A549 treated with CpdA at 1 μM for 4 hours (cell line): ENCODE measurements at places on chromosomes 16 and 17. TPM values are rescaled to one million over a fixed set of nuclear protein-coding genes. Genes with fewer than 3 reads are reported as not detected.

RNF43 gene
- total RNA-seq, result 0.12 to 0.61 TPM (median 0.27 TPM) in 5 replicates

CEP131 gene
- 6.3 to 9.6 TPM (median 7.9 TPM) in 5 replicates for total RNA-seq

PDIA2 gene
- total RNA-seq, result 0.23 to 0.89 TPM (median 0.57 TPM) in 4 of 5 replicates, not detected in the other

FA2H gene
- 34.7 to 45.6 TPM (median 38.1 TPM) in 5 replicates for total RNA-seq

TTYH2 gene
- 1.6 to 2.0 TPM (median 1.9 TPM) in 5 replicates for total RNA-seq

TPSAB1 gene
- total RNA-seq, result not detected in 5 replicates

CASKIN1 gene
- 0.44 to 3.9 TPM (median 0.57 TPM) in 5 replicates for total RNA-seq

DOC2B gene
- 0.36 to 0.95 TPM (median 0.79 TPM) in 5 replicates for total RNA-seq

GPR142 gene
- 0.03 TPM in 1 of 5 replicates, not detected in the others for total RNA-seq

OR4D1 gene
- total RNA-seq, result 0.01 to 0.03 TPM in 2 of 5 replicates, not detected in the others

NAGS gene
- total RNA-seq, result 0.75 to 1.1 TPM (median 0.94 TPM) in 5 replicates

GCSH gene
- total RNA-seq, result 49.1 to 63.3 TPM (median 59.1 TPM) in 5 replicates

G6PC1 gene
- not detected in 5 replicates for total RNA-seq

RPH3AL gene
- 20.2 to 25.9 TPM (median 23.3 TPM) in 5 replicates for total RNA-seq

KRTAP2-1 gene
- total RNA-seq, result not detected in 5 replicates

TRAP1 gene
- 112 to 140 TPM (median 133 TPM) in 5 replicates for total RNA-seq

OMG gene
- total RNA-seq, result not detected in 5 replicates

FNDC8 gene
- not detected in 5 replicates for total RNA-seq

SYNGR3 gene
- 6.3 to 8.3 TPM (median 6.5 TPM) in 5 replicates for total RNA-seq

KCTD2 gene
- 27.8 to 28.7 TPM (median 27.9 TPM) in 5 replicates for total RNA-seq

KRTAP4-6 gene
- total RNA-seq, result not detected in 5 replicates

CA4 gene
- 0.13 to 0.33 TPM (median 0.26 TPM) in 3 of 5 replicates, not detected in the others for total RNA-seq

KRT24 gene
- total RNA-seq, result not detected in 5 replicates

CFDP1 gene
- total RNA-seq, result 49.2 to 60.7 TPM (median 55.9 TPM) in 5 replicates

CARD14 gene
- 0.08 to 0.26 TPM (median 0.22 TPM) in 3 of 5 replicates, not detected in the others for total RNA-seq

SRCIN1 gene
- total RNA-seq, result 0.84 to 3.1 TPM (median 2.3 TPM) in 5 replicates

CCL5 gene
- 1.1 to 2.1 TPM (median 1.7 TPM) in 5 replicates for total RNA-seq

HAS3 gene
- 31.6 to 47.6 TPM (median 42.9 TPM) in 5 replicates for total RNA-seq

SNAI3 gene
- total RNA-seq, result 0.08 to 0.21 TPM (median 0.14 TPM) in 4 of 5 replicates, not detected in the other

PPY gene
- not detected in 5 replicates for total RNA-seq

CCDC40 gene
- 4.5 to 7.5 TPM (median 6.2 TPM) in 5 replicates for total RNA-seq

CORO7 gene
- 11.8 to 18.6 TPM (median 14.5 TPM) in 5 replicates for total RNA-seq

MYH1 gene
- total RNA-seq, result not detected in 5 replicates

KRTAP9-7 gene
- not detected in 5 replicates for total RNA-seq

COG1 gene
- 19.4 to 23.3 TPM (median 20.6 TPM) in 5 replicates for total RNA-seq

ZNF469 gene
- 9.4 to 16.7 TPM (median 11.5 TPM) in 5 replicates for total RNA-seq

C16orf54 gene
- not detected in 5 replicates for total RNA-seq

HOXB7 gene
- total RNA-seq, result 31.4 to 36.6 TPM (median 33.3 TPM) in 5 replicates

GLIS2 gene
- total RNA-seq, result 23.8 to 32.9 TPM (median 31.4 TPM) in 5 replicates

CACNG1 gene
- total RNA-seq, result 0.13 to 0.20 TPM (median 0.14 TPM) in 3 of 5 replicates, not detected in the others

MAPT gene
- 1.5 to 1.9 TPM (median 1.6 TPM) in 5 replicates for total RNA-seq

ACSM3 gene
- total RNA-seq, result 3.3 to 6.0 TPM (median 4.7 TPM) in 5 replicates

CRISPLD2 gene
- 2.6 to 4.0 TPM (median 3.8 TPM) in 5 replicates for total RNA-seq

TMC5 gene
- total RNA-seq, result 6.1 to 9.3 TPM (median 7.5 TPM) in 5 replicates

DNASE1L2 gene
- 1.0 to 1.7 TPM (median 1.3 TPM) in 5 replicates for total RNA-seq

GPRC5B gene
- 25.7 to 30.8 TPM (median 27.8 TPM) in 5 replicates for total RNA-seq

TNFRSF13B gene
- not detected in 5 replicates for total RNA-seq

SRCAP gene
- total RNA-seq, result 14.1 to 28.1 TPM (median 21.4 TPM) in 5 replicates

ASGR1 gene
- 0.82 to 1.2 TPM (median 1.0 TPM) in 5 replicates for total RNA-seq

CHST6 gene
- 0.07 to 0.22 TPM (median 0.16 TPM) in 5 replicates for total RNA-seq

CDH3 gene
- total RNA-seq, result 0.16 to 0.33 TPM (median 0.19 TPM) in 5 replicates

TBC1D3I gene
- 0.09 to 0.19 TPM (median 0.15 TPM) in 3 of 5 replicates, not detected in the others for total RNA-seq

CNTNAP4 gene
- total RNA-seq, result not detected in 5 replicates

SDK2 gene
- total RNA-seq, result 0.32 to 0.50 TPM (median 0.35 TPM) in 5 replicates

DPEP2 gene
- not detected in 5 replicates for total RNA-seq

CCL14 gene
- total RNA-seq, result not detected in 5 replicates

NLRP1 gene
- total RNA-seq, result 2.2 to 4.9 TPM (median 3.4 TPM) in 5 replicates

LRRC75A gene
- 0.96 to 1.4 TPM (median 1.2 TPM) in 5 replicates for total RNA-seq

CD300LB gene
- total RNA-seq, result 0.06 to 0.22 TPM (median 0.09 TPM) in 3 of 5 replicates, not detected in the others

IL17C gene
- not detected in 5 replicates for total RNA-seq
